ENCODE measurements at places on chromosomes 5 and 9. TPM values are rescaled to one million over a fixed set of nuclear protein-coding genes. Genes with fewer than 3 reads are reported as not detected.

CMBL gene
- 29.5 TPM for total RNA-seq

- H3K4me1 ChIP-seq = no peaks in the 10 kb centered on the region
- no peak for DNase-seq
- H3K36me3 ChIP-seq = no peaks in the 10 kb centered on the region
- no peaks in the 10 kb centered on the region for H3K27me3 ChIP-seq
Observed at GRCh38 chr5:137073189-137073588, 425.9 kb downstream of the SPOCK1 start.

DNA sequence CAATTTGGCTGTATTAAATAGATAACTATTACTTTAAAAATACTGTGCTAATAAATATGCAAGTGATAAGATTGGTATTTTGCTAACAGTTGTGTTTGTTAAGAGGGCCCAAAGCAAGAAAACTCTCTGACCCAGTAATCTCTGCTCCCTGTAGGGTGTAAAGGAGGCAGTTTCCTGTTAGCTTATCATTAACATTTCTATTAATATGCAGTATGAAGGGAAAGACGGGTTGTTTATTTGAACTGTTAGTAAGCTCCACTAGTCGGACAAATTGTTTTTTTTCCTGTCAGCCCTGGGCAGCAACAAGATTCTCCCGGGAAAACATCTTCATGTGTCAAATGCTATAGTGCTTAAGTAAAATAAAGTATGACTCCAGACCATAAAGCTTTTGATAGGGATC lies 35.6 kb downstream of the ERP44 start:
- H3K4me1 ChIP-seq = no peaks in the 10 kb centered on the region
- no peak overlapping the region for H3K27ac ChIP-seq
- no peaks in the 10 kb centered on the region for H3K36me3 ChIP-seq

- no peaks in the 10 kb centered on the region for H3K27me3 ChIP-seq
- no peaks in the 10 kb centered on the region for H3K4me1 ChIP-seq
- no peak overlapping the region for H3K4me3 ChIP-seq
- H3K27ac ChIP-seq = no peak overlapping the region
Observed at GRCh38 chr5:180628827-180629750, 20.3 kb downstream of the FLT4 start.

GRCh38 chr9:4207881-4208615 lies 91.8 kb downstream of the GLIS3 start:
- peaks cover 40% of the 10 kb centered on the region for H3K4me1 ChIP-seq
- DNase-seq = peak; percentile 56
- no peaks in the 10 kb centered on the region for H3K36me3 ChIP-seq
- peak overlapping the region; percentile 88 for H3K27ac ChIP-seq

GRCh38 chr5:73369278-73369677 lies 79.3 kb downstream of the FOXD1 start:
- no peaks in the 10 kb centered on the region for H3K27me3 ChIP-seq
- H3K27ac ChIP-seq = no peak overlapping the region
- DNase-seq = no peak
- H3K4me3 ChIP-seq = no peak overlapping the region
- peaks cover 12% of the 10 kb centered on the region for H3K4me1 ChIP-seq

GRCh38 chr5:136000932-136001331 lies 27.9 kb upstream of the TGFBI start:
- no peaks in the 10 kb centered on the region for H3K4me1 ChIP-seq
- no peak overlapping the region for H3K27ac ChIP-seq
- DNase-seq = no peak
- no peaks in the 10 kb centered on the region for H3K27me3 ChIP-seq

DNA sequence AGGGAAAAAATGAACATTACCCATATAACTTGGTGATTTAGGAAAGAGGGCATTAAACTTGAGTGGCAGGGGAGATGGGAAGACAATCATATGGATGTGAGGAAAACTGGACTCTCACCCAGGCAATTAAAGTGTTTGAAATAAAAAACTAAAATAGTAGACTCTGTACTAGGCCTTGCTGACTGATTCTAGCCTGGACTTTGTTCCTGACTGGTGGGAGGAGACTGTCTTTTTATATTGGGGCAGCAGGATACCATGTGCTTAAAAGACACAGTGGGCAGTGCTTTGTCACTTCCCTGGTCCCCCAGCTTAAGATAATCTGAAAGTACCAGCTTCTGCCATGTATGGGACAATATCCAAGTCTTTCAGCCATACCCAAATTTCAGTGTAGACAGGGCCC lies 107.0 kb downstream of the ACTL7B start:
- H3K27me3 ChIP-seq = no peaks in the 10 kb centered on the region
- DNase-seq = no peak
- H3K4me1 ChIP-seq = peaks cover 5% of the 10 kb centered on the region
- H3K4me3 ChIP-seq = no peak overlapping the region

GRCh38 chr5:126562823-126563222 lies 32.2 kb downstream of the ALDH7A1 start:
- no peak for DNase-seq
- no peaks in the 10 kb centered on the region for H3K27me3 ChIP-seq
- H3K4me1 ChIP-seq = peaks cover 1% of the 10 kb centered on the region
- peaks cover 7% of the 10 kb centered on the region for H3K36me3 ChIP-seq
- no peak overlapping the region for H3K4me3 ChIP-seq

DNA sequence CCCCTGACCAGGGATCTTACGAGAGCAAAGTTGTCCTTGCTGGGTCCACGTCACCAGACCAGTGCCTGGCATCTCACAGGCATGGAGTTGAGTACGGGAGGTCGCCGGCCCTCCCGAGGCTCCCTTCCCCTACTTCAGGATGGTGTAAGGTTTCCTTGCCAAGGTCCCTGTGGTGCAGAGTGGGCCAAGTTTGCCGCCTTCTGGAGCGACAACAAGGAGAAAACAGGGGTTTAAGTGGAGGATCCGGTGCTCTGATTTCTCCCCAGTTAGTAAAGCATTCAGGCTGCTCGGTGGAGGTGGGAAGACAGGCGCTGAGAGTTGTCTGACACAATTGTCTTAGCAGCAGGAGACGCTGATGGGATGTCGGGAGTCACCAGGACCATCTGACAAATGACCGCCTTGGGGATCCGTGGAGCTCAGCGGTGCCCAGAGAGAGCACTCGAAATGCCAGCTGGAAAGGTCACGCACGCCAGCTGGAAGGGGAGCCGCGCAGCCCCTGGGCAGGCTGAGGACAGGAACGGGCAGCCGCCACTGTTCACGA lies 37.3 kb downstream of the ADAMTS2 start:
- no peaks in the 10 kb centered on the region for H3K27me3 ChIP-seq
- DNase-seq = no peak
- no peak overlapping the region for H3K4me3 ChIP-seq
- H3K4me1 ChIP-seq = no peaks in the 10 kb centered on the region
- no peak overlapping the region for H3K27ac ChIP-seq
- no peaks in the 10 kb centered on the region for H3K36me3 ChIP-seq

- H3K27me3 ChIP-seq = no peaks in the 10 kb centered on the region
- peak overlapping the region; percentile 96 for H3K4me3 ChIP-seq
- peaks cover 44% of the 10 kb centered on the region for H3K4me1 ChIP-seq
- H3K27ac ChIP-seq = peak overlapping the region; percentile 99
- no peaks in the 10 kb centered on the region for H3K36me3 ChIP-seq
Observed at GRCh38 chr9:75086541-75087288, 1.2 kb downstream of the NMRK1 start.

DNA sequence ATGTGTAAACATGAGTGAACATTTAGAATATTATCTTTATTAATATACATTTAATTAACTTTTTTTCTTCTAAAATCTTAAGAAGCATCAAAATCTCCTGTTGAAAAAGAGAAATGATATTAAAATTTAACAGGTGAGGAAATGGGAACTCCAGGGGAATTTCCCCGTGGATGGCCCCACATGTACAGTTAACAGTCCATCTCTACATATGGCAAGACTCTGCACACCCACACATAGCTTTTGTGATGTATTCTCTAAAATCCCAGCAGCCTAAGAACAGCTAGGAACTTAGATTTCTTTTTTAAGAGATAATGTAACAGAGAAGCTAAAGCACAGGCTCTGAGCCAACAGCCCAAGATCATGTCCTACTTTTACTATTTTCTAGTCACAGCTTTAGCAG lies 556.3 kb upstream of the RGMB start:
- no peaks in the 10 kb centered on the region for H3K27me3 ChIP-seq
- H3K27ac ChIP-seq = no peak overlapping the region
- no peaks in the 10 kb centered on the region for H3K4me1 ChIP-seq
- H3K36me3 ChIP-seq = no peaks in the 10 kb centered on the region
- H3K4me3 ChIP-seq = no peak overlapping the region

- no peak overlapping the region for H3K27ac ChIP-seq
- no peak overlapping the region for H3K4me3 ChIP-seq
- no peaks in the 10 kb centered on the region for H3K4me1 ChIP-seq
- H3K36me3 ChIP-seq = no peaks in the 10 kb centered on the region
- no peak for DNase-seq
Observed at GRCh38 chr9:3804103-3804502, 278.3 kb upstream of the RFX3 start.

DNA sequence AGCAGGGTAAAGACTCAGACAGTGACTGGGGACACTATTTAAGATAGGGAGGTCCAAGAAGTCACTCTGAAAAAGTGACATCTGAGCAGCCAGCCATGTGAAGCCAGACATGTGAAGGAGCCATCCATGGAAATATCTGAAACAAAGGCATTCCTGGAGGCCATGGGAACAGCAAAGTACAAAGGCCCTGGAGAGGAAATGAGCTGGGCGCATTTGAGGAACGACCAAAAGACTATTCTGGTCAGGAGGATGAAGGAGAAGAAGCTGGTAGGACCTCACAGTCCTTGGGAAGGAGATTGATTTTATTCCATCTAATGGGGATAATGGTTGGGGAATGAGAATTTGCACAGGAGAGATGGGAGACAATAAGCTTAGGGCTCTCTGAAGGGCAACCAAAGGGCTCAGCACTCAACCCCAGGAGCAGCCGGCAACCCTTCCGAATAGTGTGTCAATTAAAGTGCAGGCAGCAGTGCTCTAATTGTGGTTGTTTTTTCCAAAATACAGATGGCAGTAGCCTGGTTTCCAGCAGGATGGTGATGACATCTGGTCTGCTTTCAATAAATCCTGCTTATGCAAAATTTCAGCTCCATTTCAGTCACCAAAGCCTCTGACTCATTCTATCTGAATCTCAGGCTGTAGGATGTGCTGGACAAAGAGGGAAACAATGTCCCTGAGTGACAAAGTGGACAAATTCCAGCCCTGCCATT lies 26.7 kb downstream of the FOXI1 start:
- no peaks in the 10 kb centered on the region for H3K36me3 ChIP-seq
- H3K27me3 ChIP-seq = no peaks in the 10 kb centered on the region
- H3K27ac ChIP-seq = no peak overlapping the region
- H3K4me3 ChIP-seq = no peak overlapping the region

SURF1 gene
- total RNA-seq = 64.8 TPM

APBA1 gene
- 2.8 TPM for total RNA-seq

DNA sequence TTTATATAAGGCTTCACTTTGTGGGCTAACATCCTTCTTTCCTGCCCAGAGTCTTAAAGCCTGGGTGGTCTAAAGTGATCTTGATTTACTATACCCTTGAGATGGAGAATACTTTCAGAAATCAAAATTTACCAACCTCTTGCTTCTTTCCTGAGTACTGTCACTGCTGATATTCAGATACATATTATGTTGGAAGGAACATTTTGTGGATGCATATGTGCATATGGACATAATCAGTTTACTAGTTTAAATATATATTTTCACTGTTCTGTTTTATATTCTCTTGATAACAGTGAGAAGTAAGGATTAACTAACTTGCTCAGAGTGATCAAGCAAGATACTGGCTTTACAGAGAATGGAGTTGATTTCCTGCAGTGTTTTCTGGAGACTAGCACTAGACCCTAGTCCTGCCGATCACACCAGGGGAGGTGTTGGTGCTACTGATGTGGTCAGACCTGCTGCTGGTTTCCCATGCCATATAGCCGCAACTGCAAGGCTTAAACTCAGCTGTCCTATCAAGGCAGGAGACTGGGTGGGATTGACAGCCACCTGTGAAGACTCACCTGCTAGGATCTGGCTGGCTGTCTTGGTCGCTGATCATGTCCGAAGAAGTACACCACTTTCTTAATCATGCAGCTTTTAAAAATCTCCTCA lies 57.6 kb downstream of the SLF1 start:
- H3K27ac ChIP-seq = no peak overlapping the region
- no peaks in the 10 kb centered on the region for H3K27me3 ChIP-seq
- DNase-seq = no peak
- no peaks in the 10 kb centered on the region for H3K4me1 ChIP-seq

DNA sequence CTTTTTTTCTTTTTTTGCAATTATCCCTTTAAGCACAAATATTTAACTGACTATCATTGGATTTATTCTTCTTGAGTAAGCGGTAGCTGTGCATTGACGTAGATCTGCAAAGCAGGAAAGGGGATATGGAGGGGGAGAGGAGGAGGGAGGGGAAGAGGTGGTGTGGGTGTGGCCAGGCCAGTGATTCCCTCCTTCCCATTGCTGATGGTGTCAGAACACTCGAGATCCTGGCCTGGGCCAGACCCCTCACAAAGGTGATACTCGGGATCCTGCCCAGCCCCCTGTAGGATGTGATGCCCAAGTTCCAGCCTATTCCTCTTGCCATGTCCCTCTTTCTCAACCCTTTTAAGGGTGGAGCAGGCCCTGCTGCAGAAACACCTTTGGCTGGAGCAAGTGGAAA lies 9.9 kb downstream of the SLC36A3 start:
- no peak overlapping the region for H3K4me3 ChIP-seq
- no peaks in the 10 kb centered on the region for H3K4me1 ChIP-seq
- H3K36me3 ChIP-seq = no peaks in the 10 kb centered on the region
- H3K27me3 ChIP-seq = no peaks in the 10 kb centered on the region

PCDHGA11 gene
- total RNA-seq = 8.3 TPM

DNA sequence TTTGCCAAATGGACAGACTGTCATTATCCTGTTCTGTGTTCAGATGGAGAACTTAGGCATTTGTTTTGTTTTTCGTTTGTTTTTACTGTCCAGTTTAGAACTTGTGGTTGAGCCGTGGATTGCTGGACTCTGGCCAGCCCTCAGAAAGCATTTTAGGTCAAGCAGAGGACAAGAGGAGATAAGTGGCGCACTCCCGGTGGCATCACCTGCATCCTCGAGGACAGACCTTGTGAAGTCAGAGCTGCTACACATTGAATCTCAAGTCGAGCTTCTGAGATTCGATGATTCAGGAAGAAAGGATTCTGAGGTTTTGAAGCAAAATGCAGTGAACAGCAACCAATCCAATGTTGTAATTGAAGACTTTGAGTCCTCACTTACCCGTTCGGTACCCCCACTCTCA lies 8.9 kb downstream of the MTRR start:
- no peak for DNase-seq
- H3K36me3 ChIP-seq = peaks cover 28% of the 10 kb centered on the region
- no peak overlapping the region for H3K27ac ChIP-seq
- no peaks in the 10 kb centered on the region for H3K27me3 ChIP-seq

GRCh38 chr5:66012271-66012670 lies 85.9 kb downstream of the ERBIN start:
- H3K36me3 ChIP-seq = no peaks in the 10 kb centered on the region
- H3K27ac ChIP-seq = no peak overlapping the region
- no peaks in the 10 kb centered on the region for H3K27me3 ChIP-seq
- no peak overlapping the region for H3K4me3 ChIP-seq
- no peaks in the 10 kb centered on the region for H3K4me1 ChIP-seq

DNA sequence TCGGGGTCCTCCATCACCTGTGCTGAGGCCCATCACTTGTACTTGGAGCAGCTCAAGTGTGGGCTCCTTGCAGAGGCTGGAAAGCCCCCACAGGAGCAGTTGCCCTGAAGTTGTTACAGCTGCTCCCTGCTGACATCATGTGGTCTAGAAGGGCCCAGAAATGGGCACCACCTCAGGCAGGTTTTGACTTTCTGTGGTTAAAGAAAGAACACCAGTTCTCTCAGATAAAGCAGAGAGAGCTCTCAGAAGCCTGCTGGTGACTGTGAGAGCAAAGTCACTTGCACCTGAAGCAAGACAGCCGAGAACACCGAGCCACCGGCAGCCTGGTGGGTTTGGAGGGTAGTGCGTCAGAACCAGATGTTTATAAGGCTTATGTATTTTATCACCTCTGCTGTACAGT lies 70.4 kb downstream of the MVB12B start:
- no peaks in the 10 kb centered on the region for H3K27me3 ChIP-seq
- no peaks in the 10 kb centered on the region for H3K36me3 ChIP-seq
- DNase-seq = no peak
- H3K4me1 ChIP-seq = peaks cover 5% of the 10 kb centered on the region
- H3K27ac ChIP-seq = no peak overlapping the region
